NCI-H187 treated with DMSO at 0.1 percent for 48 hours (cell line): ENCODE measurements at places on chromosomes 5 and 9.

GRCh38 chr5:84825606-84826005 is 440.9 kb upstream of the EDIL3 start:
- DNase-seq: no peak

GRCh38 chr5:132055808-132056609 is 4.4 kb upstream of the IL3 start:
- no peak for DNase-seq

- DNase-seq: no peak
Observed at GRCh38 chr5:1923766-1924165, 41.0 kb upstream of the IRX4 start.

DNA sequence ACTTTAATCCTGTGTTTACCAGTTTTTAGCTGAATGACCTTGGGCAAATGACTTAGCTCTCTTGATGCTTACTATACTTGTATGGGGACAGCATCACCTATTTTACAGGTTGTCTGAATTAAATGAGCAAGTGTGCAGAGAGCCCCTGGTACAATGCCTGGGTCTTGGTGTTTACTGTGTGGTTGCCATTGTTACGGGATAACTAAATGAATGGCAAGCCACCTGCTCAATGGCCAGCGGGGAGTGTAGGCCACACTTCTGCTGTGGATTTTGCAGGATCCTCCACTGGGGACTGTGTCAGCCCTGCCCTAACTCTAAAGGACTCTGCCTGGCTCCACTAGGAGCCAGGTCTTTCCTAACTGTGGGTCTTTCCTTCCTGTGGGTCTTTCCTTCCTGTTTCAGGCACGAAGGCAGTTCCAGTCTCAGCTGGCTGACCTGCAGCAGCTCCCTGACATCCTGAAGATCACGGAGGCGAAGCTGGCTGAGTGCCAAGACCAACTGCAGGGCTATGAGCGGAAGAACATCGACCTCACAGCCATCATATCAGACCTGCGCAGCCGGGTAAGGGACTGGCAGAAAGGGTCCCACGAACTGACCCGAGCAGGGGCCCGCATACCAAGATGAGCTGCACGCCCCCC is 10.3 kb upstream of the GLE1 start:
- no peak for DNase-seq

- DNase-seq: no peak
Observed at GRCh38 chr5:17738446-17738845, 104.2 kb downstream of the TAF11L14 start.

GRCh38 chr5:176664886-176665285 is 17.6 kb downstream of the TSPAN17 start:
- DNase-seq: no peak

DNA sequence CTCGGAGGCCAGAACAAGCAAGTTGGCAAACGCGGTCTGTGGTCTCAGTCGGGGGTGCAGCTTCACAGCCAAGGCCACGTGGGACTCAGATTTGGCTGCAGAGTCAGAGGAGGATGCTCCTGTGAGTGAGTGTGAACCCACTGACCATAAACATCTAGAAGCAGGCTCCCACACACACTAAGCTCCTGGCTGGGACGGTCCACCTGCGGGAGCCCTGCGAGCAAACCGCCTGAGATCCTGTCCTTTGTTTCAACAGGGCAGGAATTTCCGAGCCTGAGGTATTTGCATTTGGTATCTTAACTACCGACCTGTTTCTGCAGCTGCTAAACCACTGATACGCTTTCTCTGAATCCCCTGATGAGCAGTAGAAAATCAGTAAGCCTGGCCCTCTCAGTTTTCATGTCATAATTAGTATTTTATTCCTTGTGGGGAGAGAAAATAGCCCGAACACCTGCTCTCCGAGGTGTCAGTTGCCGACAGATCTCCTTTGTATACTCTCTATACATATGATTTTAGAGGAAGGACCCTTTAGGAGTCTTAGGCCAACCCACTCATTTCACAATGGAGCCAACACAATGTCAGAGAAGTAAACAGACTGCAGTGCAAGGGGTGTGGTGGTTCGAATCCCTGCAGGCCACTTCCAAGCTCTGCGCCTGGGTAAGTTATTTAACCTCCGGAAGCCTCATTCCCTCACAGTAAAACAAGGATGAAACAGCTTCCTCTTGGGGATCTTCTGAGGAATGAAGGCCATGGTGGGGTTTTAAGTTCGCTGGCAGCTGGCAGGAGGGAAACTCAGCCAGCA is 40.9 kb upstream of the PWWP2A start:
- DNase-seq: no peak

DNA sequence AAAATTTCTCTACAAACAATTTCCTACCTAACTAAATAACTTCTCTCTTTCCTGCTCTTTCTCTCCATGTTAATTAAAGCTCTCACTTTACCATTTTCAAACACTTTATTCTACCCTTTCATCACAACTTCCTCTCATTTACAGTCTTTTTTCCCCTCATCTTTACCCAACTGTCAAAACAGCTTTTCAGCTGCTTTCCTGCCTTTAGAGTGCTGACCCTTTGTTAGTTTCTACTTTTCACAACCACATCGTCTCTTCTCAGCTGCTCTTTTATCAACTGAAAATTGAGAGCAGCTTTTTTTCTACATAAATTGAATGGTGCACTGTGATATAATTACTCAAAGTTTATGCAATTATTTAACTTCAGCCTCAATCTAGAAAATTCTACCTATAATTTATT is 3.1 kb upstream of the HOMER1 start:
- DNase-seq: no peak

DNA sequence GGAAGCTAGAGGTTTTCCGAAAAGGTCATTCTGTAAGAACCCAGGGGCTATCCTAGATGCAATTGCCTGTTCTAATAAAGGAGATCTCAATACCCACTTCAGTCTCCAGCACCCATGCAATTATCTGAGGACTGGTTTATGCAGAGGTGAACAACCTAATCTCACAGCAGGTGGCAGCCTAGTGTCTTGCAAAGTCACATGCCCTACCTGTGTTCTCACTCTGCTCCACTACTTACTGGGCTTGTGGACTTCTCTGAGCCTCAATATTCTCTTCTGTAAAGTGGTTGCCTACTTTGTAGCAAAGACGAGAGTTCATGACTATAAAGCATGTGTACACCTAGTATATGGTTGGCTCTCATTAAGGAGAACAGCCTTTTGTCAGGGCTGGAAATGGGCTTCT is 21.0 kb upstream of the ALDH1B1 start:
- DNase-seq: no peak

DNA sequence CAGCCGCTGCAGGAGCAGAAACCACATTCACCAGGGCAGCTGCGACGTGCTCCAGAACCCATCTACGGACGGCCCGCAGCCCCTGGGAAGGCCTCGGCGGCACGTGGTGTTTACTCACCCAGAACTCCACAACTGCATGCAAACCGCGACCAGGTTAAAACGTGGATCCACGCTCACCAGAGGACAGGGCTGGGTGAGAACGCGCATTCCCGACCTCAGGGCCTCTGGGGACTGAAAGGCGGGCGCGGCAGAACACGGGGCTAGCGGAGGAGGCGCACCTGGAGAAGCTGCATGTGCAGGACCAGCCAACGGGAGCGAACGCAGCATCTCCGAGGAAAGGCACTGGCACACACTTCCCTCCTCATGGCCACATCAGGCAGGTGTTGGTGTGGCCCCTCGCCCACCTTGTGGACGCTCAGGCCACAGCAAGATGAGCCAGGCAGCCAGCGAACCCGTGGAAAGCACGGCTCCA is 24.0 kb upstream of the CAMSAP1 start:
- no peak for DNase-seq

- DNase-seq: no peak
Observed at GRCh38 chr9:138073408-138073807, 195.8 kb downstream of the CACNA1B start.

GRCh38 chr9:114180696-114181606 is 25.6 kb downstream of the COL27A1 start:
- no peak for DNase-seq

DNA sequence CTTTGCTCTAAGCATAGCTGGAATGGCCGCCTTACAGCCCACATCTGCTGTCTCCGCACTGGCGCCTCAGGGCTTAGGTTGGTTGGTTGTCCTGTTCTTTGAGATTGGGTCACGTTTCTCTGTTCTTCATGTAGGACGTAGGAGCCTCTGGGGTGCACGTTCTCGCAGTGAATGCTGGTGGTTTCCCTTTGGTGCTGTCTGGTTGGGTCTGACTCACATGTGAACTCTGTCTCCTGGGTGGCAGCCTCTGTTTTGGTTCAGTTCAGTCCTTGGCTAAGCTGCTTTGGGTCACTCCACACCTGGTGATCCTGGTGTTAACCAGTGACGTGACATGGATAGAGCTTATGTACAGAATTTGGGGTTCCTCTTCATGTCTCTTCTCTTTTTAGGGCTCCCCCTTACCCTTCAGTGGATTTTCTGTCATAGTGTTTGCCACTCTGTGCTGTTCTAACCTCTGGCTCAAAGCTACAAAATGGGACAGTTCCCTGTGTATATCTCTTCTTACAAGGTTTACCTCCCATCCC is 12.6 kb upstream of the LPCAT1 start:
- DNase-seq: no peak

DNA sequence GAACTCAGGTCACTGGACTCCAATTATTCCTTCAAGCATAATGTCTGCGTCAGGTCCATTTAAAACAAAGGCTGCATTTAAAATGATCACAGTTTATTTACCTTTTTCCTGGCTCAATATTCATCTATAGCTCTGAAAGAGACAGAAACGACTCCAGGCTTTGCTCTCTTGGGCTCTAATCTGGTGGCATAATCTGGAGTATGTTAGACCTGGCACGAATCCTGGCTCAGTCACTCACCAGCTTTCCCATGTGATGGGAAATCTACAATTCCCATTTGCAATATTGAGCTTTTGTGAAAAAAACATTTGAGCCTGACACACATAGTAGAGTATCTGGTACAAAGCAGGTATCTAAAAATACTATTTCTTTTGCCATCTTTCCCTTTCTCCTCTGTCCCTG is 155.8 kb downstream of the SEMA6A start:
- no peak for DNase-seq

DNA sequence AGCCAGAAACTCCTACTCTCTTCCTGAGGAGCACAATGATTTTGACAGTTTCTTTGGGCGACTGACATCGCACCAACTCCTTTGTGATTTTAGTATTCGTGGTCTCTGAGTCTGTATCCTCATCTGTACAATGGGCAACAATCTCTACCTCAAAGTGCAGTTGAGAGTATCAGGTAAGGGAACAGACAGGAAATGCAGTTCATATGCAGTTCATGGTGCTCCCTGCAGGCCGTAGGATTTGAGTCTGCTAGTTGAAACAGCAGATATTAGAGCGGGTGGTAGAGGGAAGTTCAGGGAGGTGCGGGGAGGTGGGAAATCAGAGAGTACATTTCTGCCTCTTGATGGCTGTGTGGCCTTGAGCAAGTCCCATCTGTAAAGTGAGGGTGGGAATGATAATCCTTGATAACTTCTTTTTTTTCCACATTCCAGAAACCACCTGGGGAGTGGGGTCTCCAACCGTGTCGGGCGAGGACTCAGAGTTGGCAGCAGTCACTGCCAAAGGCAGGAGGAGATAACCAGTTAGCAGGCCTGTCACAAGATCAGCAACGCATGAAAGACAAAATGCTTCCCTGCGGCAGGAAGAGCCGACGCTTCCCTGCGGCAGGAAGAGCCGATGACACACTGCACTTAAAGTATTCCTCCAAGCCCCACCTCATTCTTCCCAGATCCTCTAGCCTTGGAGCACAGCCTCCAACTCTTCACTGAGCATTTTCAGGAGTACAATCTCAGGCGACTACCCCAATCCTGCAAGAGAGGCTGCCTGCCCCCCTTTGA is 6.0 kb upstream of the NEK6 start:
- DNase-seq: no peak

DNA sequence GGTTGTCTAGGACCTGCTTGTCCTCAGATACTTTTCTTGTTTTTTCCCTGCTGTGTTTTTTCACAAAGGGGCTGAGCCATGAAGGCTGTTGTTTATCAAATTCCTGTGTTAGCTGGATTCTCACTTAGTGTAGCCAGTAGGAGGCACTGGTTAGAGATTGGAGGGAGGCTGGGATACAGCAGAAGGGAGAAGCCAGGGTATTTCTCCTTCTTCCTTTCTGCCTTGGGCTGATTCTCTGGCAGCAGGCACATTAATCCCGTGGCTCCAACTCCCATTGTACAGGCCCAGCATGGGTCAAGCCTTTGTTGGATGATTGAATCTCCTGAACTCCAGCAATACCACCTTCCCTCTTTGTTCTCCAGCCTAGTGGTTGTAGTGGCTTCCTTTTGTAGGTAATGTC is 46.4 kb upstream of the FAM170A start:
- DNase-seq: no peak

DNA sequence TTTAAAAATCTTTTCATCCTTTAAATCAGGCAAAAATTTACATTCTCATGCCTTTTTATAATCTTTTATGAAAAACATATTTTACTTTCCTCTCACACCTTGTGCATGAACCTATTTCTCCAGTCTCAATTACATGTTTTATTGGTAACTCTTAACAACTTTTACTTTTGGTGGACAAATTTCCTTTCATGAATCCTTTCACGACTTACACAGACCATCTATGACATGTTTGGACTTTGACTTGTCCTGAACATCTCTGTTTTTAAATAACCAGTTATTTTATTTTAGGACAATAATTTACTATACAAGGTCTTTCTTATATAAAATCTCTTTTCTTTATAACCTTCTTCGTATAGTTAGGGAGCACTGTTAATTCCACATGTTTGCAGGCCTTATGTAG is 26.5 kb upstream of the MTMR12 start:
- DNase-seq: no peak

GRCh38 chr9:15205632-15206420 is 101.2 kb downstream of the TTC39B start:
- no peak for DNase-seq

- no peak for DNase-seq
Observed at GRCh38 chr5:159207222-159207685, 2.1 kb downstream of the RNF145 start.

DNA sequence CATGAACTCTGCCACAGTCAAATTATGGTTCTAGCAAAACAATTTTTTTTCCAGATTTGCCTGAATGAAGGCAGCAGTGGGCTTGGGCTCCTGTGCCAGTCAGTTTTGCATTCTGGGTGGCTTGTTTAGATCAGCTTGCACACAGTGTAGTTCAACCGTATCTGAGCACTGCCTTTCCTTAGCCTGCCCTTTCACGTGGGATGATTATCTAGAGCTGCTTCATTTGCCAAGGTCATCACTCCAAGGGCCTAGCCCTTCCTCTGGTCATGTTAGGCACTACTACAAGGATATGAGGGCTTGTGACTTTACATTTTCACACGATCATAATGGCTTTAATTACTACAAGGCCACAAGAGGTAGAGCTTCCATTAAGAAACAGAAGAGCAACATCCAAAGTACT is 150.6 kb upstream of the EFNA5 start:
- peak; percentile 77 for DNase-seq

DNA sequence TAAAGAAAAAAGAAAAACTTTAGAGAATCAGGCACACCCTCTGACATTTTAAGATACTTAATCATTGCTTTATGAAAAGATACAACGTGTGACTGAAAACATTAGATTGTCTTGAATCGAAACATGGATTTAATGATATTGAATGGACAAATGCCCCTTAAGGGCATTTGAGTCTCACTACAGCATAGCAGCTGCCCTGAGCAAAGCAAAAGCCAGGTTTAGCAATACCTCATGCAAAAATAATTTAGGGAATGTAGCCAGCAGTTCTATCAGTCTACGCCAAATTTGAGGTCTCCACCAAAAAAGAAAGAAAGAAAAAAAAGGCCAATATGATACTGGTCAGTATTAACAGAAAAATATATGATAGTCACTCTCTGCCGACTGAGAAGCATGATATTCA is 56.6 kb upstream of the LMNB1 start:
- no peak for DNase-seq
